ENCODE measurements at places on chromosomes 16 and 17.

DNA sequence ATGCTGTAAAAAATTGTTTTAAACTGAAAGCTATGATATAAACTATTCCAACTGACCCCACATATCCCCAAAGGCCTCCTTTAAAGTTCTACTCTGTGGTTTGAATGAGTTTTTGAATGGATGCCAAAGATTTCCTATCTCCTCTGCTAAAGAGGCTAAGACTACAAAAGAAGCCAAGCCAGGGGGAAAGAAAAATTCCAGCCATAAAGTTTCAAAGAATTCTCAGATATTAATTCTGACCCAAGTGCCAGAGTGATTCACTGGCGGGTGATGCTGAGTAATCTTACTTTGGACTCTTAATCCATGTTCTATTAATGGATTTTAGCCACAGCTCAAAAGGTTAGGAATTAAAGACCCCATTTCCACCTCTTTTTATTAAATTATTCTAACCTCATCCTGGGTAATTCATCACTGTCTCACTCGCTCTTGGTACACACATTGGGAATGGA lies 60.7 kb downstream of the HS3ST3A1 start:
- no peak for DNase-seq

GRCh38 chr17:60406887-60407286 lies 15.0 kb upstream of the USP32 start:
- DNase-seq: no peak

GRCh38 chr16:10565167-10565566 lies 15.2 kb downstream of the EMP2 start:
- no peak for DNase-seq

DNA sequence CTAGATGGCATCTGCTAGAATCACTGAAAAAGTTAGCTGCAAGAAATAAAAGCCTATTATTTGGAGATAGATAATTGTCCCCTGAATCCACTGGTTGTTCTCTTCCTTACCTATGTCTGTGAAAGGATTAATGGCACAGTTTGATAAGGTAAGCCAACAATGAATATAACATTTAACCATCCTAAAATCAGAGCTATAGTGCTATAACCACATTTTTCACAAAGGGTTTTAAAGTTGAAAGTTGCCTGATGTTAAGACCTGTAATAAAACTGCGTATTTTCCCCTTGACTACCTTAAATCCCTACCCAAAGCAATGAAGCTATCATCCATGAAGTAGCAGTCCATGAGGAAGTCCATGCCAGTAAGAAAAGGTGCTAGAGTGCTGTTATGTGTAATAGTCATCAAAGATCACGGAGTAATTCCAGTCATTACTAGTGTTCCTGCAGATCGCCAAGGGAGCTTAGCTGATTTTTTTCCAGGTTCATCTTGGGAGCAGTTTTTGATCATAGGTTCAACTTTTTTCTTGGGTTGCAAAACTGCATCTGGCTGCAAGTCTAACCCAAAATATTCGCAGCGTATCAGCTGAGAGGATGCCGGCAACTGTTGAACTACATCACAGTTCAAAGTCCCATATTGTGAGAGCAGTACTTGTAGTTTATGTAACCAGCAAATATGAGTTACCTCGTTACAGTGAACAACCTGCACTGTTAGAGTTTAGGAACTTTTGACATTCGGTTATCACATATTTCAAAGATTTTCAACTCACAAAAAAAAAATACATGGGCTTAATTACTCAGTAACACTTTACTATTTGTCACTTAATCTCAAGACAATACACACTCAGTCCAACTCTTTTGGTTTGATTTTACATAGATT lies 18.2 kb upstream of the RSL1D1 start:
- DNase-seq: no peak

- no peak for DNase-seq
Measured at GRCh38 chr16:1009358-1010150, 28.0 kb downstream of the SOX8 start.

DNA sequence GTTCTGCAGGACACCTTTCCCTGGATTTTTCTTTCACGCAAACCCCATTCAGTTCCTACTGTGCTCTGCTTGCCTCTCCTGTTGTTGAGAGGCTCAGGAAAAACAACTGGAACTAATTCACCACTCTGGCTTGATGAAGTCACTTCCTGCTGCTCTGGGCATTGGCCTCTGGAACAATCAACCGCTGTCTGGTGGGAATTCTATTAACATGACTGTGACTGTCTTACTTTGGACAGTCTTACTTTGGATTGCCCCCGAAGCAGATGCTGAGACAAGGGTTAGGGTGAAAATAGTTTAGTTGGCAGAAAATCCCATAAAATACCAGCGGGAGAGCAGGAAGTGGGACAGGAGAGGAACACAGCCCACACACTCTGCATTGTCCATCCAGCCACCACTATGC lies 90.0 kb upstream of the HSBP1 start:
- no peak for DNase-seq

DNA sequence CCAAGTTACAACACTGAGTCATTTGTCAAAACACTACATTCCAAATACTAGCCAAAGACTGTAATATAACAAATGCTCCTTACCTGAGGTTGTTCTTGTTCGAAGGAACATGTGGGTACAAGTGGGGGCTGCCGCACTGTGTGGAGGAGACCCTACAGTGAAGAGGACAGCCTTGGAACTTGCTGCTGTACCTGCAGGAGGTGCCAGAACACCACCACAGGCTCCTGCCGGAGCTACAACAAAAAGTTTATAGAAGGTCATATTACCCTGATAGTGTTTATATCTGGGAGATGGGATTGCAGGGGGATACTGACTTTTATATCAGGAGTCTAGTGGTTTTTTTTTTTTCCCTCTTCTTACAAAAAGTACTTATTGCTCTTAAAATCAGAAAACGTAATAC lies 37.8 kb upstream of the ALDH3A1 start:
- DNase-seq: no peak

- DNase-seq: no peak
Measured at GRCh38 chr16:57647136-57647875, 18.9 kb downstream of the ADGRG1 start.

GRCh38 chr17:17507465-17508011 lies 11.3 kb upstream of the RASD1 start:
- DNase-seq: no peak

- DNase-seq: no peak
Measured at GRCh38 chr16:51085271-51085670, 65.8 kb downstream of the SALL1 start.

DNA sequence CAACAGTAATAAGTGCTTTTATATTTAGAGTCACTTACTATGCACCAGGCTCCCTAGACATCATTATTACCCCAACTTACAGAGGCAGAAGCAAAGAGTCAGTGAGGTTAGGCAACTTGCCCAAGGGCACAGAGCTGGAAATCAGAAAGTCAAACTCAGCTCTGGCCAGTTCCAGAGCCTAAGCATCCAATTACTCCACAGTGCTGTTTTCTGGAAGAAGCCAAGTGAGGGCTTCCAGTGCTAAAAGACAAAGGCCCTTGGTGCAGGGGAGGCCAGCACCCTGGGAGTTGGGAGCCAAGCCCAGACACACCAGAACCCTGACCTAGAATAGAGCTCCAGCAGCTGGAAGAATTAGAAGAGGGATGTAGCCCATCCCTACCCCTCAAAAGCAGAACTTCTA lies 40.2 kb downstream of the C17orf67 start:
- DNase-seq: no peak

- no peak for DNase-seq
Measured at GRCh38 chr16:67198238-67198734, 645 bp upstream of the ELMO3 start.

DNA sequence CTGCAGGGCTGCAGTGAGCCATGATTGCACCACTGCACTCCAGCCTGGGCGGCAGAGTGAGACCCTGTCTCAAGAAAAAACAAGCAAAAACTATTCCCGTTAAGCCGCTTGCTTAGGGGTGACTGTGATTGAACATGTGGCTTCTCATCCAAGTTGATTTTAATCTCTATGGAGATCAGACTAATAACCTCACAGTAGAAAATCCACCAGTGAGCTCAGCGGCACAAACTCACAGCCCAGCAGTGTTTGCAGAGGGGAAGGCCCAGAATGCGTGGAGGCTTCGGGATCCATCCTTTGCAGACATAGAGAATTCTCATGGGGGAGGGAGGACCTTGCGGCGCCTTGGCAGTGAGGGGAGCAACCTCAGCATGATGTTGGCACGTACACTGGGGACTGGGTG lies 7.4 kb downstream of the BANP start:
- DNase-seq: no peak

DNA sequence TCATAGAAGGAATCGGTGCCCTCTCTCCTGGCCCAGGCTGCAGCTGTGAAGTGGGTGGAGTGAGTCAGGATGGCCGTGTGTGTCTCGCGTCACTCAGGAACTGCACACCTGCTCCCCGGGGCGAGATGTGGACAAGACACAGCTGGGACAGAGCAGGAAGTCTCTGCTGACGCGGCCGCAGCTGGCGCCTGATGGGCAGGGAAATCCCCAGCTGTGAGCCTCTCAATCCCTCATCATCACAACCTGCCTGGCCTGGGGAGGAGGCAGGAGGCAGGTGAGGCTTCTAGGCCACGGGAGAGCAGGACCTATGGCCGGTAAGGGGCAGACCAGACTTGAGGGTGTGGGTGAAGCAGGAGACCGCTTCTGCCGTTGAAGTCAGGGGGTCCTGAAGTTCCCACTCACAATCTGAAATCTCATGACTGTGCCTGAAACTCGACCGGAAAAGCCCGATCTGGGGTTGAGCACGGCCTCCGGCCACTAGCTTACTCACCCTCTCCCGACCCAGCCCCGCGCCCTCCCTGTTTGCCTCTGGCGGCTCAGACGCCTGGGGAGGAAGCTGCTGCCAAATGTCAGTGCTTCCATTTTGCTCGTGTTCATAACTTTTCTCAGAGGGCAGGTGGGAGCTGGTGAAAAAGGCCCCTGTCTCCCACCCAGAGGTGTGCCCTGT lies 1.1 kb upstream of the TRPV3 start:
- DNase-seq: no peak

DNA sequence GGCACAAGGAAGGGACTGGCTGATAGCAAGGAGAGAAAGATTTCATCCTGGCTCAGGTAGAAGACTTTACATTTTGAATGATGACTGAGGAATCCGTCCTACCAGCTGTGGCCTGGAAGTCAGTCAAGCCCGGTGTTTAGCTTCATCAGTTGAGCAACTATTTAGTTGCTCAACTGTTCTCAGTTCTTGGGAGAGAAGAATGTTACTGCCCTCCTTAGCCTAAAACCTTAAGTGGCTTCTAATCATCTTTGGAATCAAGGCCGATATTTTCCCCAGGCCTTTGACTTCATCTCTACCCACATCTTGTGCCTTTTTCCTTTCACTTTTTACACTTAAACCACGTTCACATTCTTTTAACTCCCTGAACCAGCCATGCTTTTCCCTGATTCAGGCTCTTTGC lies 17.3 kb upstream of the RBL2 start:
- no peak for DNase-seq

GRCh38 chr16:50305441-50306061 lies 39.2 kb downstream of the ADCY7 start:
- peak; percentile 38 for DNase-seq

GRCh38 chr16:6081320-6081976 lies 983.9 kb upstream of the EEF2KMT start:
- DNase-seq: peak; percentile 46

DNA sequence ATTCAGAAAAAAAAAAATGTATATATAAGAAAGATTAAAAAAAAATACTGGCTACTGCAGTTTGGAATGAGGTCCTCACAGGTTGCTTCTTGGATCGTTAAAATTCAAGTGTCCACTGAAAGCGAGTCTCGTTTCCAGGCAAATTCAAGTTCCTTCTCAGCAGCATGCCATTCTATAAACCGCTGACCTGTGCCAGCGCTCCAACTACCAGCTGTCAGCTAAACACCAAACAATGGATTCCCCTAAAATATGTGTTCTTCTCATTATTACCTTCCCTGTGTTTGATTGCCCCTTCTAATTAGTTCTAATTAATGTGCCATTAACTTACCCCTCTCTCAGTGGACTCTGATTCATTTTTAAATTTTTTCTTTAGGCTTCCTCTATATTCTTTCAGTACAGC lies 92.4 kb downstream of the DNAH9 start:
- DNase-seq: no peak

GRCh38 chr17:41211845-41212466 lies 14.5 kb upstream of the KRTAP9-2 start:
- no peak for DNase-seq

DNA sequence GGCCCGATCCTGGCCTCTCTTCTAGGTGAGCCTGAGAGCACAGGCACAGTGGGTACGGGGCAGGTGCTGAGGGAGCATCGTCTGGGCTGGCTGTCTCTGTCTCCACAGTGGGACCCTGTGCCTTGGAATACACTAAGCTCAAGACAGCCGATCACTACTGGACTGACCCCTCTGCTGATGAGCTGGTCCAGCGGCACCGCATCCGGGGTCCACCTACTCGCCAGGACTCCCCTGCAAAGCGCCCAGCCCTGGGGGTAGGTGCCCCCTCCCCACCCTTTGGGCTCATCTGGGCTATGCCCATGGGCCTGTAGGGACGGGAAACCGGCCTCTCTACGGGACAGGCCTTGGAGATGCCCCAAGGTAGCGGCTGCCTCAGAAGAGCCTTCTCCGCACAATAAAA lies 25.6 kb downstream of the SGSM2 start:
- no peak for DNase-seq

- DNase-seq: no peak
Measured at GRCh38 chr16:66481943-66482390, 54.9 kb downstream of the BEAN1 start.

DNA sequence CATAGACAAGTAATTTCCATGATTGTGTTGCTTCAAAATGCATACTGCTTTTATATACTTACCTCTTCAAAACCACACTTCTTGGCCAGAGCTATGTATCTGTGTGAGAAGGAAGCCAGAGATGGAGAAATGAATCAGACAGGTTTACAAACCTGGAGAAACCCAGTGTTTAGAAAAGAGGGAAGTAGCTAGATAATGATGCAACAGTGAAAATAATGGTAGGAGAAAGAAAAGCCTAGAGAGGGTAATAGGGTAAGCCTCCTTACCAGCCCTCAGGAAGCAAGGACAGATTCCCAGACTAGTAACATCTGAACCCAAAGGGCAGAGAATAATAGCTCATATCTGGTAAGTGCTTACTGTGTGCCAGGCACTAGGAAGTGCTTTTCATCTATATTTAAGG lies 250.3 kb upstream of the CDH11 start:
- no peak for DNase-seq

GRCh38 chr17:33389504-33390135 lies 96.5 kb upstream of the ASIC2 start:
- no peak for DNase-seq

GRCh38 chr16:54178478-54178976 lies 108.1 kb downstream of the IRX3 start:
- no peak for DNase-seq

- DNase-seq: no peak
Measured at GRCh38 chr17:50902372-50903353, 36.5 kb upstream of the TOB1 start.

Data from right forelimb (tissue), 1 donor.